ENCODE measurements at places on chromosomes 5 and 9.

DNA sequence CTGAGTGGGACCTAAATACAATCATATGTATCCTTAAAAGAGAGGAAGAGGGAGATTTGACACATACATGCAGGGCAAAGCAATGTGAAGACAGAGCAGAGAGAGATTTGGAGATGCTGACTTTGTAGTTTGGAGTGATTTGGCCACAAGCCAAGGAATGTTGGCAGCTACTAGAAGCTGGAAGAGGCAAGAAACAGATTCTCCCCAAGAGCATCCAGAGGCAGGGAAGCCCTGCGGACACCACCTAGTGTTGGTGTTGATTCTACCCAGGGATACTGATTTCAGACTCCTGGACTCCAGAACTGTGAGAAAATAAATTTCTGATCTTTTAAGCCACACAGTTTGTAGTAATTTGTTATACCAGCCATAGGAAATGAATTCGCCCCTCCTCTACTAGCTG lies 64.9 kb upstream of the OSMR start:
- DNase-seq, result no peak

GRCh38 chr5:156274453-156274852 lies 52.5 kb upstream of the SGCD start:
- DNase-seq, result no peak

GRCh38 chr5:178467205-178467567 lies 123.0 kb downstream of the COL23A1 start:
- DNase-seq, result no peak

GRCh38 chr9:113737517-113738271 lies 138.4 kb upstream of the ZNF618 start:
- peak; percentile 7 for DNase-seq

DNA sequence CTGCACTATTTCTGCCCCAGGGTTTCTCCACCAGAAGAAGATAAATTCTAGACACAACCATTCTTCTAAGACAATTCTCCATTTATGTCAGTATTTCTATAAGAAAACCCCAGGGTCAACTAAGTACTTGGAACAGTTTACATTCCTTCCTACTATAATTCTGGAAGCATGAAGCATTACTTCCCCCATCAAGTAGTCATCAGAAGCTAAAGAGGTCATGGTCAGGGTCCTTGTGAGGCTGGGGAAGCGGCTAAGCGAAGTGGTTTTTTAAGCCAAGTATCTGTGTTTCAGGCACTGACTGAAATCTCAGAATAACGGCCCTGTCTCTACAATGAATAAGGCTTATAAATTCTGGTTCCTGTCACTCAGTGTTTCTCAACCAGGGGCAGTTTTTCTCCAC lies 197.8 kb downstream of the GLIS3 start:
- DNase-seq, result no peak

DNA sequence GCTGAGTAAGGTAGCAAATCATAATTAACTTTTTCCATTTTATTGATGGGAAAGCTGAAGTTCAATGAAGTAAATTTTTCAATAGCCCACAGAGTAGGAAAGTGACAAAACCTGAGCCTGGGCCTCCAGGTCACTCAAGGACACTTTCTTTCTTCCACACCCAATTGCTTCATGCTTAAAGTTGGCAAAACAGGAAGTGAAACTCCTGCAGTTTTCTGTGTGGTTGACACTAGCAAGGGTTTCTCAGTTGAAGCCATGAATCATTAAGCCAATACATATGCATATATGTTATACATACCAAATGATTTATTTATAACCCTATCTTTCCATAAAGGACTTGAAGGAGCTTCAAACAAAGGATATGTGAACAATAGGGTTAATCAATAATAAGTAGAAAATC lies 13.9 kb downstream of the TLR4 start:
- DNase-seq, result peak; percentile 19
